ENCODE measurements at places on chromosomes 6 and 20.

DNA sequence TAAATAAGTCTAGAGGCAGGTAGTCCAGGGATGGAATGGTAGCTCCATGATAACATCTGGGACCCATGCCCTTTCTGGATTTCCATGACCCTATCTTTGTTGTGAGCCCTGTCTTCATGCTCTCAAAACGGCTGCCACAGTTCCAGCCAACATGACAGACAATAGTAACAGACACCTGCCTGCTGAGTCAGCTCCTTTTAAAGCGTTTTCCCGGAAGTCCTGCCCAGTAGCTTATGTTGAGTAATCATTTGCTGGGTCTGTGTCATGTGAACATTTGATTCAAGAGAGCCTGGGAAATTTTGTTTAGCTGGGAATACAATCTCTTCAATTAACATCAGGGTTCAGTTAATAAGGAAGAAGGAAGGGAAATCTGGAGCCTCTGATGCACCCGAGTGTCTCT, 262.2 kb upstream of the SULF2 start:
- no peak for DNase-seq
- no peaks in the 10 kb centered on the region for H3K36me3 ChIP-seq
- no peaks in the 10 kb centered on the region for H3K4me1 ChIP-seq

DNA sequence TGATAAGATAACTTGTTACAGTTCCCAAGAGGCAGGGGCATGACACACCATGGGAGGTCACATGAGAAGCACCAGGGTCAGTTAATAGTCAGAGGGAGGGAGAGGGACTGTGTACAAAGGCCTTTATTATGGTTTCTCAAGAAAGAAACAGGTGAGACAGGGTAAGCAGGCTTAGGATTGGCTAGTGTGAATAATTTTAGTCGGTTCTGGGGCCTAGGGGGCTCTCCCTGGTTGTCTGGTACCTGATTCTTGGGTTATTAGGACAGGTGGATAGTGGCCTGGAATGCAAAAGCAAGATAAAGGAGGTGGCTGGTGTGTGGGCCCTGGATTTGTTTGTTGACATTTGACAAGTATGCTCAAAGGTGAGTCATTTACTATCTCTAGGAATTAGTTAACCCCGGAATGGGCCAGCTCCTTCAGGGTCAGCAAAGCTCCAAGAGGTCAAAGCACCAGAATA, 49.4 kb upstream of the MCUR1 start:
- H3K27me3 ChIP-seq = peaks cover 12% of the 10 kb centered on the region
- no peaks in the 10 kb centered on the region for H3K36me3 ChIP-seq
- no peak overlapping the region for H3K27ac ChIP-seq
- H3K4me1 ChIP-seq = peaks cover 7% of the 10 kb centered on the region

DNA sequence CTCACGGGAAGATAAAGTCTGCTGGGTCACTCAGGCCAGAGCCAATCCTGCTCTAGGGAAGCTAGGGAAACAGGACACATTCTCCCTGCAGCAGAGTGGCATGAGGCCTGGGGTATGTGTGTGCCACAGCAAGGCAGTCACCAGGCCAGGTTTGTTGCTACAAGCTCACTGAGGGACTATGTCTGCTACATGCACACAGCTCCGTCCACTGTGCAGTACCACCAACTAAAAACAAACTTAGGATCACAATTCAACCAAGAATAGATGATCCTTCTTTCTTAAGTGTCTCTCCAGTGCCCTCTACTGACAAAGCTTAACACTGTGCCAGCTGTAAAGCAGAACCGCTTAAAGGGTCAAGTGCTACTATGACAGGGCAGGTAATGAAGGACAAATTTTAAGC, 192.5 kb downstream of the PTPRK start:
- no peak overlapping the region for H3K27ac ChIP-seq
- H3K27me3 ChIP-seq = no peaks in the 10 kb centered on the region
- H3K4me1 ChIP-seq = no peaks in the 10 kb centered on the region

DNA sequence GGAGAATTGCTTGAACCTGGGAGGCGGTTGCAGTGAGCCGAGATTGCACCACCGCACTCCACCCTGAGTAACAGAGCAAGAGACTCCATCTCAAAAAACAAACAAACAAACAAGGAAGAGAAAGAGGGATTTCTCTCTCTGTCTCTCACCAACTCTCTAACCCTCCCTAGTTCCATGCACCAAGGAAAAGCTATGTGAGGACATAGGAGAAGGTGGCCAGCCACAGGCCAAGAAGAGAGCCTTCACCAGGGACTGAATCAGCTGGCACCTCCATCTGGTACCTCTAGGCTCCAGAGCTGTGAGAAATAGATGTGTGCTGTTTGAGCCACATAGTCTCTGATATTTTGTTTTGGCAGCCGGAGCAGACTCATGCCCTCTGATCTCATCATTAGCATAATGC, 9.0 kb upstream of the FAM110A start:
- H3K27me3 ChIP-seq = no peaks in the 10 kb centered on the region
- no peak overlapping the region for H3K27ac ChIP-seq
- peaks cover 8% of the 10 kb centered on the region for H3K4me1 ChIP-seq
- H3K36me3 ChIP-seq = no peaks in the 10 kb centered on the region
- no peak overlapping the region for H3K4me3 ChIP-seq
- DNase-seq = no peak

DNA sequence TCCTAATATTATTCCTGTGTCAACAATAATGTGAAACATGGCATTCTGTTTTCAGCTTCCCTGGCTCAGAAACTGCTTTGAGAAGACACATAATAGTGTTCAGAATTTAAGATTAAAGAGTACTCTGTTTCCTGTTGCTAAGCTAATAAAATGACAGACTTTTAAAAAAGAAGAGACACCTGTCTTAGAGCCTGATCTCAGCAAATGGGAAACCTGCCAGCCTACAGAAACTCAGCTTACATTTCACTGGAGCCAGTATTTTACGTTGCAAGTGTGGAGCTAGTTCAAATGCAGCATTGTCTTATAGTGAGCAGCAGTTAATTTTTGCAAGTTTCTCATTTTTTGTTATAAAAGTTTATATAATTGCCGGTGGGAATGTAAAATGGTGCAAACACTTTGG, 28.8 kb downstream of the KIZ start:
- no peaks in the 10 kb centered on the region for H3K4me1 ChIP-seq
- H3K27ac ChIP-seq = no peak overlapping the region
- no peak overlapping the region for H3K4me3 ChIP-seq
- DNase-seq = no peak
- H3K36me3 ChIP-seq = peaks cover 7% of the 10 kb centered on the region
- no peaks in the 10 kb centered on the region for H3K27me3 ChIP-seq

DNA sequence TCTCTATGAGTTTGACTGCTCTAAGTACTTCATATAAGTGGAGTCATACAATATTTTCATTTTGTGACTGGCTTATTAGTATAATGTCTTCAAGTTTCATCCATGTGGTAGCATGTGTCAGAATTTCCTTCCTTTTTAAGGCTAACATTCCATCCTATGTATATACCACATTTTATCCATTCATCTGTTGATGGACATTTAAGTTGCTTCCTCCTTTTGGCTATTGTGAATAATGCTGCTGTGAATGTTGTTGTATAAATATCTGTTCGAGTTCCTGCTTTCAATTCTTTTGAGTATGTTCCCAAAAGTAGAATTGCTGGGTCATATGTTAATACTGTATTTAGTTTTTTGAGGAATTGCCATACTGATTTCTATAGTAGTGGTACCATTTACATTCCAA, 79.5 kb downstream of the PTPRA start:
- no peaks in the 10 kb centered on the region for H3K27me3 ChIP-seq
- H3K36me3 ChIP-seq = peaks cover 19% of the 10 kb centered on the region
- no peak overlapping the region for H3K27ac ChIP-seq
- H3K4me1 ChIP-seq = no peaks in the 10 kb centered on the region
